Activated CD8-positive, alpha-beta memory T cell treated with anti-CD3 and anti-CD28 coated beads for 1 hour (primary cell): ENCODE measurements at places on chromosomes 13 and 19.

DNA sequence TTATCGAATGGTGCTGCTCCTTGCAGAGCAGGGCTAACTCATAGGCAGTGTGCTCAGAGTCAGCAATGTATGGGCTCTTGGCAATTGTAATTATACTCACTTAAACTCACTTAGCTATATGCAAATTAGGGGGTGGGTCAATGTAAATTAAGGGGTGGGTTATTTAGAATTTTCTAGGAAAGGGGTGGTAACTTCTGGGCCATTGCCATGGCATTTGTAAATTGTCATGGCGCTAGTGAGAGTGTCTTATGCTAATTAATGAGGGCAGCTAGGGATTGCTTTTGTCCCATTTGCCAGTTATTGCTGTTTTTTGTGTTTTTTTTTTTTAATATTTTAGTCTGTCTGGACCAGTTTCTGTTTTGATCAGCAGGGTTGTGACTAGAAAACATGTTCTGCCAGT is 68.4 kb downstream of the DIAPH3 start:
- DNase-seq = no peak

GRCh38 chr19:13502231-13502630 is 4.0 kb downstream of the CACNA1A start:
- DNase-seq = no peak

- no peak for DNase-seq
Measured at GRCh38 chr13:91778123-91778522, 379.7 kb downstream of the GPC5 start.

GRCh38 chr19:34409189-34410164 is 5.3 kb downstream of the PDCD2L start:
- DNase-seq = no peak

GRCh38 chr13:93771782-93772181 is 545.2 kb downstream of the GPC6 start:
- no peak for DNase-seq

GRCh38 chr19:3879656-3880055 is 829 bp upstream of the ATCAY start:
- no peak for DNase-seq

GRCh38 chr13:113403255-113404104 is 39.5 kb upstream of the GRTP1 start:
- no peak for DNase-seq

DNA sequence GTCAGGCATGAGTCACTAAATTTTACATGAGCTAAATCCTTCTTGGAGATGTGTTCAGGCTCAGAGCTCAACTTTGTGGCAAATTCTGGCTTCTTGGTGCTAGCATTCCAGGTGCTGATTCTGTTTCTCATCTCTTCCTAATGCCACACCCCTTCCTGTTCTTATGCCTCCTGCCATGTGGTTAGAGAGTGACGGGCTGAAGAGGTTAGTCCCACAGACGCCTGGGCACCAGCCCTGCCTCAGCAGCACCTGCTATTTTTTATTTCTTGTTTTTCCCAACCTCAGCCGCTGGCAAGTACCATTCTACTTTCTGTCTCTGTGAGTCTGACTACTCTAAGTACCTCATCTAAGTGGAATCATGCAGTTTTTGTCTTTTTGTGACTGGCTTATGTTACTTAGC is 329.5 kb downstream of the KCNRG start:
- DNase-seq = no peak

DNA sequence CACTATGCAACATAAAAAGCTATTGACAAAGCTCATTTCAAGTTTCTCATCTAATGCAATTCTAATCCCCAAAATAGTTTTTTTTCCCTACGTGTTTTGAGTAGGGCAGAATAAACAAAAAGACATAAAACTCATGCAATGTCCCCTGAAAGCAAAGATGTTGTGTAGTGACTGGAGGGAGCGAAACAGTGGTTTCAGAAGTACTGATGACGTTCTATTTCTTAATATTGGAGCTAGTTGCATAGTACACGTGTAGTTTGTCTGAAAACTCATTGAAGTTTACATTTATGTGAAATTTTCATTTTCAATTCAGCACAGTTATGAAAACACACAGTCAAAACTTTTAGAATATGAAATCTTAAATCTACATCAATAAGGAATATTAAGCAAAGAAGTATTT is 31.6 kb downstream of the USP12 start:
- DNase-seq = no peak

DNA sequence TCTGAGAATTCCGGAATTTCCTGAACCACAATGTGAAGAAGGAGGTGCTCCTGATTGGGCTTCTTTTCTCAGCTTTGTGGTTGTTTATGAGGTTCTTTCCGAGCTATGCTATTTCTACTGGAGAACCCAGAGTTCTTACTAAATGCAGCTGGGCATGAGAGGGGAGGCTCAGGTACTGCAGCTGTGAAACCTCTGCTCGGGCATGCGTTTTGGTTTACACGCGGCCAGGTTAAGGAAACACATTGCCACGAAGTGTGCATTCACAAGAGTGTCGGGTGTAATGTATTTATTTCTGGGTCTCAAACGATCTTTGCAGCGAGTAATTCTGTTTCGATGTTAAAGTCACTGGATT is 661 bp upstream of the MIR17HG start:
- DNase-seq = no peak

GRCh38 chr13:105336706-105337576 is 1198.5 kb downstream of the EFNB2 start:
- no peak for DNase-seq

- DNase-seq = no peak
Measured at GRCh38 chr13:79407349-79407979, 1.4 kb upstream of the RBM26 start.

GRCh38 chr19:43784981-43785808 is 4.4 kb upstream of the KCNN4 start:
- no peak for DNase-seq

GRCh38 chr19:7197760-7198696 is 96.2 kb downstream of the INSR start:
- DNase-seq = peak; percentile 59

DNA sequence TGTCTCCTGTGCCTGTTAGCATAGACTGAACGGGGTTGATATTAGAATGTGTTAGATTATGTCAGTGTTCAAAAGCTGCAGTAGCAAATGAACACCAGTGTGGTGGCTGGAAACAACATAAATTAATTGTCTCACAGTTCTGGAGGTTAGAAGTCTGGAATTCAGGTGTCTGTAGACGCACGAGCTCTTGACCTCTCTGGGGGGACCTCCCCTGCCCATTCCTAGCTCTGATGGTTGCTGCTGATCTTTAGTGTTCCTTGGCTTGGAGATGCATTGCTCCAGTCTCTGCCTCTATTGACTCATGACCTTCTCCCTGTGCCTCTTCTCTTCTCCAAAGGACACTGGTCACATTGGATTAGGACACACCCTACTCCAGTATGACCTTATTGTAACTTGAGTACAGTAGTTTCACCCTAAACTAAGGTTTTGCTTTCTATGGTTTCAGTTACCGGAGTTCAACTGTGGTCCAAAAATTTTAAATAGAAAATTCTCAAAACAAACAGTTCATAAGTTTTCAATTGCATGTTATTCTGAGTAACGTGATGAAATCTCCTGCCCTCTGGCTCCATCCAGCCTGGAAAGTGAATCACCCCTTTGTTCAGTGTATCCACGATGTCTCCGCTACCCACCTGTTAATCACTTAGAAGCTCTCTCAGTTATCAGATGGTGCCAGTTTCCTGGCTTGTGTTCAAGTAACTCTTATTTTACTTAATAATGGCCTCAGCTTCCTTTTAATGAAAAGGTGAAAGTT is 273.2 kb downstream of the MYO16 start:
- DNase-seq = no peak

GRCh38 chr19:6660930-6661329 is 9.0 kb downstream of the TNFSF14 start:
- DNase-seq = no peak

DNA sequence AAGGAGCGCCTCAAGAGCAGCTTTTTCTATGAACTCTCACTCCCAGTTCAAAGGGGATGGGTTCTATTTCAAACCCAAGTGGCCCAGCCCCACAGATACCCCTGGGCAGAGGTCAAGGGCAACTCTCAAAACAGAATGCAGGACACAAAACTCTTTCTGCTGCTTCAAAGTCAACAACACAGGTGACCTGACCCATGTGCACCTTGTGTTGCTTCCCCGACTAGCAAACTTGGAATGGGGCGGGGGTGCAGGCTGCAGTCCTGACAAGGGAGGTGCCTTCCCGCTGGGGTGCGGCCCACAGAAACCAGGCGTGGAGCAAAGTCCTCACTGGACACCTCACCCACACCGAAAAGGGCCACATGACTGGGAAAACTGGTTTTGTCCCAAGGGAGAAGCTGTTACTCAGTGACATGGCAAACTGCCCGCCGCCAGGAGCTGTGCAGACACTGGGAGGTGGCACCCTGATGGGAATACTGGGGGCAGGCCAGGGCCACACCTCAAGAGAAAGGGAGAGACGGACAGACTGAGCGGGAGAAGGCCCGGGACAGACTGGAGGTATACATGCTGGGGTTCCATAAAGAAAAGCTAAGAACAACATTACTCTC is 17.4 kb downstream of the ZC3H4 start:
- DNase-seq = no peak

GRCh38 chr19:35860818-35861639 is 4.3 kb downstream of the KIRREL2 start:
- DNase-seq = no peak

DNA sequence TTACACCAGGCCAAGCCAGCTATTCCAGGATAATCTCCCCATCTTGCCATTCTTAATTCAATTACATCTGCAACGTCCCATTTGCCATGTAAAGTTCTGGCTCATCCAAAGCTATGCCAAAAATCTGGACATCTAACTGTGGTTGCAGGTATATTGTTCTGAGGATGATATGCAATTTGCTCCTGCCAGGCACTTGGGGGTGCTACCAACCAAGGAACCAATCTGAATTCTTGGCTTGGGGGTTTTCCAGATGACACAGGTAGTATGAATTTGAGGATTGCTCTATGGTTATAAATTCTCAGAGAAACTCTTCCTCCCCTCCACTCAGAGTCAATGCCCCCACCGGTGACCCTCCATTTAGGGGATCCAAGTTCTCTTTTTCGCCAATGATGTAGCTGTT is 33.0 kb downstream of the CRYL1 start:
- DNase-seq = no peak

DNA sequence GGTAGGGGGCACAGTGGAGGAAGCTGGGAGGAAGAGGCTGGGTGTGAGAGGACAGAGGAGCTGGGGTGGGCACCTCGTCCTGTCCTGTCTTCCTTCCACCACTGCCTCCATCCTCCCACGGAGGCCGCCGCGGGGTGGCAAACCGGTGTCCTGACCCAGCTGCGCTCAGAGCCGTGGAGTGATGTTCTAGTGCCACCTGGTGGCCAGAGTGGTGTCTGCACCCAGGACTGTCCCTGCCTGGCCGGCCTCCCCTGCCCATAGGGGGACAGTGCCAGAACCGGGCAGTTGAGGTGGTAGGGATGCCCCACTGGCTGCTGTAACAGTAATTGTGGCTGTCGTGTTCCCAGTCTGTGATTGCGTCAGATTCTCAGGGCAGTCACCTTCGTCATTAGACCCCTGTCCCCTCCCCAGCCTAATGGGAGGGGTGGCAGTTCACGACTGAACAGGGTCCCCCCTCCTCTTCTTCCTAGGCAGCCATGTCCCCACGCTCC is 11.1 kb upstream of the ARRDC2 start:
- DNase-seq = peak; percentile 62

- no peak for DNase-seq
Measured at GRCh38 chr19:12886651-12886968, 391 bp downstream of the KLF1 start.

- no peak for DNase-seq
Measured at GRCh38 chr19:6362351-6362801, 1.0 kb downstream of the CLPP start.

GRCh38 chr19:35741203-35741515 is 1.1 kb downstream of the IGFLR1 start:
- DNase-seq = no peak

DNA sequence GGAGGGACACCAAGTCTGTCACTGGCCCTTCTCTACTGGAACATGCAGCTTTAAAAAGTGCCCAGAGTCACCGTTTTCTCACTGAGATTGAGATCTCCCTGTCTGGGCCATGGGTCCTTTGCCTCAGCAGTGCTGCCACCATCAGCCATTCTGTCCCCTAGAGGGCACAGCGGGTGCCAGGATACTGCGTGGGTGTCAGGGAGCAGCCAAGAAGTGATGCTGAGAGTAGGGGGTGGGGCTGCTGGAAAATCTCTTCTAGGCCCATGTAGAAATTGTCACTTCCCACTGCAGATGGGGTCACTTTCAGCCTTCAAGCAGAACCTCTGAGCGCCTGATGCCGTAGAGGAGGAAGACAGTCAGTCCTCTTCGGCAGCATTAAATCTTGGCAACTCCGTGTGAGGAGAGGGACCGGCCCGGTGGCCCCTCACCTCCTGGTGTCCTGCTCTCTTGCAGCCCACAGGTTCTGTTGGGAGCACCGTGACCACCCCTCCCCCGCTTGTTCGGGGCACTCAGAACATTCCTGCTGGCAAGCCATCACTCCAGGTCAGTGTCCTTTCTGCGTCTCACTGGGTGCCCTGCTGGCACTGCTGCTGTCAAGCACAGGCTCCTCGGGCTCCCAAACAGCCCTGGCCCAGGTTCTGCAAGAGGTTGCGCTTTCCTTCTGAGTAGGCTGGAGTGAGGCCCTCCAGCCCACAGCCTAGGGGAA is 21.4 kb downstream of the TSSK6 start:
- DNase-seq = no peak

DNA sequence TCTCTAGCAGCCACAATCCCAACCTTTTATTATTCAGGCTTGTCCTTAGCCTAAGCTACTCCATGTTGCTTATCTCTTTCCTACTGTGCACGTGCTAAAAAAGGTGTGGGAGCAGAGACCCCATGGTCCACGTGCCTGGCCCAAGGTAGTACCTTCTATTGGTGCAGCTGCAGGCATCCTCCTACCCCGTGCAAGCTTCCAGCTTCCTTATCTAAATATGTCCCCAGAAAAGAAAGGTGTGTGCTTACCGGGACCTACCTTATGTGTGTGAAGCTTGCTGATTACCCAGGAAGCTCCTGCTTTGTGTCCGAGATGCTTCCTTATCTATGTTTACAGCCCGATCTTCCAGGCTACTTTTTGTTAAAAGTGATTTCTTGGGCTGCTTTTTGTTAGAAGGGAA is 2382.4 kb downstream of the PCDH9 start:
- no peak for DNase-seq

DNA sequence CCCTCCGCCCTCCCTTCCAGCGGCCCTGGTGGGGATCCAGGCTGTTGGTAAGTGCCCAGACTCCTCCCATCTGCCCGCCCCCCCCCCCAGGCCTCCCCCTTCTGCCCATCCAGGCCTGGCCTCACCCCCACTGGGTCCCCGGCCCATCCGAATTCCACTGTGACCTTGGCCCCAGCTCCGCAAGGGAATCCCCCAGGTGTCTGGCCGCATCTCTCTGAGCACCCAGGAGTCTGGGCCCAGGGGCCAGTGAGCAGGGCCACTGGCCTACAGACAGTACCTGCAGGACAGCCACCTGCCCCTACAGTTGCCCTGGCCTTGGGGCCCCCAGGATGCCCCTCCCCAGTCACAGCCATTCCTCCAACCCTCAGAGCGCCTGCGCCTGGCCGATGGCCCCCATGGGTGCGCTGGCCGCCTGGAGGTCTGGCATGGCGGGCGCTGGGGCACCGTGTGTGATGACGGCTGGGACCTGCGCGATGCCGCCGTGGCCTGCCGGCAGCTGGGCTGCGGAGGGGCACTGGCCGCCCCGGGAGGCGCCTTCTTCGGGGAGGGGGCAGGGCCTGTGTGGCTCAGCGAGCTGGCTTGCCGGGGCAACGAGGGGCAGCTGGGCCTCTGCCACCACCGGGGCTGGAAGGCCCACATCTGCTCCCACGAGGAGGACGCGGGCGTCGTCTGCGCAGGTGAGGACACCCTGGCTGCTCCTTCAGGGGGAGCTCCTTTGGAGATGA is 912 bp downstream of the SSC5D start:
- no peak for DNase-seq
